ENCODE measurements at places on chromosomes 3 and 15. TPM values are rescaled to one million over a fixed set of nuclear protein-coding genes. Genes with fewer than 3 reads are reported as not detected.

CPLX3 gene
- not detected for total RNA-seq

PFKFB4 gene
- 14.8 TPM for total RNA-seq

C2CD4A gene
- 0.05 TPM for total RNA-seq

AMT gene
- 0.39 TPM for total RNA-seq

SLC7A14 gene
- total RNA-seq = 0.06 TPM

SAXO2 gene
- 0.06 TPM for total RNA-seq

FGF12 gene
- total RNA-seq = 1.3 TPM

ALDH1A3 gene
- 59.3 TPM for total RNA-seq

ZKSCAN7 gene
- total RNA-seq = 4.4 TPM

ANKDD1A gene
- 3.3 TPM for total RNA-seq

MOBP gene
- total RNA-seq = not detected

MYO5C gene
- 0.25 TPM for total RNA-seq

MME gene
- total RNA-seq = 84.4 TPM

MCTP2 gene
- 5.2 TPM for total RNA-seq

RABL3 gene
- 21.5 TPM for total RNA-seq

LEO1 gene
- total RNA-seq = 25.1 TPM

FBXO40 gene
- total RNA-seq = not detected

SAMD7 gene
- total RNA-seq = not detected

NR1I2 gene
- not detected for total RNA-seq

RFTN1 gene
- 36.1 TPM for total RNA-seq

CXCR6 gene
- total RNA-seq = not detected

ITIH1 gene
- not detected for total RNA-seq

SLC24A5 gene
- not detected for total RNA-seq

CCRL2 gene
- total RNA-seq = 0.62 TPM

MKRN2OS gene
- not detected for total RNA-seq

ROBO2 gene
- not detected for total RNA-seq

HOMER2 gene
- total RNA-seq = 1.00 TPM

ARHGAP31 gene
- total RNA-seq = 7.0 TPM

NAALADL2 gene
- 6.6 TPM for total RNA-seq

GNAT1 gene
- not detected for total RNA-seq

DAZL gene
- total RNA-seq = 0.10 TPM

EPHB1 gene
- 0.06 TPM for total RNA-seq

PP2D1 gene
- total RNA-seq = not detected

CHAC1 gene
- total RNA-seq = 4.2 TPM

CLN6 gene
- total RNA-seq = 10.6 TPM

NEO1 gene
- total RNA-seq = 23.2 TPM

ADPGK gene
- 46.7 TPM for total RNA-seq

CHRM5 gene
- 0.06 TPM for total RNA-seq

PAK6 gene
- total RNA-seq = not detected

BMF gene
- total RNA-seq = 2.3 TPM

SLC25A38 gene
- 30.5 TPM for total RNA-seq

IL17RE gene
- total RNA-seq = 1.9 TPM

Measured in cardiac ventricle fibroblast (primary cell).